ENCODE measurements at places on chromosomes 3 and 15. TPM values are rescaled to one million over a fixed set of nuclear protein-coding genes. Genes with fewer than 3 reads are reported as not detected.

GRCh38 chr3:46553154-46553553 lies 12.9 kb downstream of the LRRC2 start:
- H3K36me3 ChIP-seq: no peaks in the 10 kb centered on the region
- H3K27ac ChIP-seq: no peak overlapping the region
- H3K4me1 ChIP-seq: peaks cover 2% of the 10 kb centered on the region
- H3K27me3 ChIP-seq: no peaks in the 10 kb centered on the region

- DNase-seq: no peak
- no peak overlapping the region for H3K4me3 ChIP-seq
- H3K36me3 ChIP-seq: peaks cover 1% of the 10 kb centered on the region
- H3K27me3 ChIP-seq: no peaks in the 10 kb centered on the region
- no peaks in the 10 kb centered on the region for H3K4me1 ChIP-seq
These were observed 49.3 kb downstream of the GMPS start for GRCh38 chr3:155919728-155920127.

DNA sequence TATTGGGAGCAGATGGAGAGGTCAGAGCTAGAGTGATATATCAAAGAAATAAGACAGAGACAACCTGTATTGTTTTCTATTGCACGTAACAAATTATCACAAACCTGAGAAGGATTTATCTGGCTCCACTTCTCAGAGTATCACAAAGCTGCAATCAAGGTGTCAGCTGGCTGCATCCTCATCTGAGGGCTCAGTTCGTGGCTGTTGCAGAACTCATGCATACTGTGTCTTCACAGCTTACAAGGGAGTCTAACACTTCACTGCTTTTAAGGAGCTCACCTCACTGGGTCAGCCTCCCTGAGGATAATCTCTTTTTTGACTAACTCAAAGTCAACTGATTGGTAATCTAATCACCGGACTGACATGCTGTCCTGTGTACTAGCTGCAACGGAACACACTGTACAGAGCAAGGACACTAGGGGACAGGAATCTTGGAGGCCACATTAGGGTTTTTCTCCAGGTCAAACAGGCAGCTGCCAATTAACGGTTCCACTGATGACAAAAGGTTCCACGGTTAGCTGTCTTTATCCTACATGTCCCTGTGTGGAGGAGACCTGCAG lies 1006.8 kb upstream of the SEMA6D start:
- no peak overlapping the region for H3K4me3 ChIP-seq
- no peak overlapping the region for H3K27ac ChIP-seq
- H3K36me3 ChIP-seq: no peaks in the 10 kb centered on the region
- H3K4me1 ChIP-seq: no peaks in the 10 kb centered on the region
- H3K27me3 ChIP-seq: no peaks in the 10 kb centered on the region

DNA sequence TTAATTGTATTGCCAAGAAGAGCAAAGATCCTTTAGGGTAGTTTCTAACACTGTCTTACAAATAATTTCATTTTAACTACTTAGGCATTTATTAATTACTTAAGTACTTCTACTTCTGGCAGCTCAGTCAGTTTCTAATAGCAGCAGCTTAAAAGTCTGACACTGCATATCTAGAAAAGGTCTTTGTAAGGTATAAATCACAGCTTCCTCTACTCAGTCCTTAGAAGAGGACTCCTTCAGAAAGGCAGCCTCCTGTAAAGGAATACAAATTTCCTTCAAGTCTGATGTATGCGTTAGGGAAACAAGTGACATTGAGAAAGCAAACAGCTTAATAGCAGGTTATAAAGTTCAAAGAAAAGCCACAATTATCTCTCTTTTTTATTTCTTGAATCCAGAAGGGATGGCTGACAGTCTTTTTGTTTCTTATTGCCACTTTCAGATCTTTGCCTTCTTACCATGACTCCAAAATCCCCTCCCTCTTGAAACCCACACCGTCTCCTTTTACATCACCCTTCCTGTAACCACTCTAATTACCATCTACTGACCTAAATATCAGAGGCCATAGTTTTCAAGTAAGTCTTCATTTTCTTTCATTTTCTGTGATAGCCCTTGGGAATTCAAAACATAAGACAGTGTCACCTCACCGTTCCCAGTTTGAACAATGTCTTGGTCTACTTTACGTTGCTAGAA lies 109.5 kb downstream of the CGGBP1 start:
- H3K27me3 ChIP-seq: no peaks in the 10 kb centered on the region
- no peak overlapping the region for H3K27ac ChIP-seq
- no peaks in the 10 kb centered on the region for H3K36me3 ChIP-seq
- no peak overlapping the region for H3K4me3 ChIP-seq
- no peak for DNase-seq

DNA sequence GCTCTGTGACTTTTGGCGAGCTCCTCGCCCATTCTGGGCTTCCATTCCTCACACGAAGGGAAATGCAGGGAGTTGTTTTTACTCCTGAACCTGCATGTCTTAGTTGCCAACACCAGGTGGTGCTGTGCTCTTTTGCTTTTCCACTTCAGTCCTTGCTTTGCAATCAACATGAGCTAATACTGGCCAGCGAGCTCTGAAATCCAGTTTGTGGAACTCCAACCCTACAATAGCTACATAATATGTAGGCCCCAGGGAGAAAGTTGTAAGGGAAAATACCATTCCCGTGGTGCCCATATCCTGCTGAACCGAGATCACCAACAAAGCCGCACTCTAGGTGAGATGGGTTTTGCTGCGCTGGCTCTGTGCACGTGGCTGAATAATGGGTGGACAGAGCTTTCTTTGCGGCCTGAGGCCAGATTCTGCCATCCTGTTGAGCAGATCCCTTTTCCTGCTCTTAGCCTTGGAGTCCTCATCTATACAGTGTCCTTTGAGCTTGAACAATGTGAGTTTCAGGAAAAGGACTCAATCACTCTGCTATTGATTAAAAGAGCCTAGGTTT lies 25.0 kb downstream of the LSM3 start:
- DNase-seq: peak; percentile 57
- H3K27me3 ChIP-seq: no peaks in the 10 kb centered on the region
- H3K36me3 ChIP-seq: peaks cover 4% of the 10 kb centered on the region
- peaks cover 8% of the 10 kb centered on the region for H3K4me1 ChIP-seq
- H3K27ac ChIP-seq: no peak overlapping the region

GRCh38 chr3:42535981-42536784 lies 33.7 kb downstream of the VIPR1 start:
- no peaks in the 10 kb centered on the region for H3K27me3 ChIP-seq
- no peak overlapping the region for H3K4me3 ChIP-seq
- no peaks in the 10 kb centered on the region for H3K36me3 ChIP-seq
- no peaks in the 10 kb centered on the region for H3K4me1 ChIP-seq
- DNase-seq: no peak
- no peak overlapping the region for H3K27ac ChIP-seq

GRCh38 chr3:46558184-46559043 lies 7.7 kb downstream of the LRRC2 start:
- DNase-seq: peak; percentile 81
- peak overlapping the region; percentile 89 for H3K27ac ChIP-seq
- H3K36me3 ChIP-seq: no peaks in the 10 kb centered on the region
- H3K4me3 ChIP-seq: peak overlapping the region; percentile 48

DNA sequence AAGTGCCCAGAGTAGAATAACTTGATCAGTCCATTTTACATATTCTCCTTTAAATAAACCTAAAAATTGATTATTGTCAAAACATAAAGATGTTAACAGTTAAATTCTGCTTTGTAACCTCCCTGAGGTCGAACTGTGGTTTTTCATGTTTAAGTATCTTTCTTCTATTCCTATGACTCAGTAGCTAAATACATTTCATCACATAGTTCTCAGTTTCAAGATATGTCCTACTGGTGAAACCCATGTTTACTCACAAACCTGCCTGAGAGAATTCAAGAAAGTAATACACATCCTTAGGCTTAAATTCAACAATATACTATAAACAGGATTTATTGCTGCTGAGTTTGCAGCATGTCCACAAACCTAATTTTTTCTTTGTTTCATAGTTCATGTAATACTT lies 692.9 kb downstream of the ZPLD1 start:
- no peak for DNase-seq
- no peak overlapping the region for H3K27ac ChIP-seq
- no peaks in the 10 kb centered on the region for H3K27me3 ChIP-seq
- H3K4me1 ChIP-seq: no peaks in the 10 kb centered on the region
- H3K36me3 ChIP-seq: no peaks in the 10 kb centered on the region
- H3K4me3 ChIP-seq: no peak overlapping the region

DNA sequence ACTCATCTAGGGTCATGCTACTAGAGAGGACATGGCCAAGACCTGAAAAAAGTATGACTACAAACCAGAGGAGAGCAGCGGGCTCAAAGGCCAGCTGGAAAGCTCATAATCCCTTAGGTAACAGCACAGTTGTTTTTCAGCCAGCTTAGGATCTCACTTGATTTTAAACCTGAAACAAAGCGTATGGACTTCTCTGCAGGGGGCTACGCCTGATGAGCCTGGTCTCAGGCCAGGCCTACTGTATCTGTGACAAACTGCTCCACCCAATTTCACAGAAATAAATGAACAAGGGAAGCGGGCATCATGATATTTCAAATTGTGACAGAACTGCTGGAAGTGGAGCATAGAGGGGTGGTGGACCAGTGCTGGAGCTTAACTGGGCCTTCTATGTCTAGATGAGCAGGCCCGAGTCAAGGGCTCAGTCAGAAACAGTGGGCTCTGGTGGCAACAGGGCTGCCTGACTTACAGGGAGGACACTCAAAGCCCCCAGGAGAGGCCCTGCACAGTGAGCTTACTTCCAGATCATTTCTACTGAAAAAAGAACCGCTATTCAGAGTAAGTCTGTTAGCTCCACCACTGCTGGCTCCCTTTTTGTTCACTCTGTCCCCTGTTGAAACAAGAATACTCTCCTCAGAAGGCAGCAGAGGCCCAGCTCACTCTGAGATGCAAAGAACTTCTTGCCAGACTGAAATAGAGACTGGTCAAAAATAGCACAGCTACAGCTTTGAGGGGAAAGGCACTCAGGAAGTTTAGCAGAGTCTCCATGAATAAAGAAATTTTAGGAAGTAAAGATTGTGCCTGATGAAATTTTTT lies 47.0 kb downstream of the LRIG1 start:
- no peak overlapping the region for H3K27ac ChIP-seq
- no peaks in the 10 kb centered on the region for H3K27me3 ChIP-seq
- no peak overlapping the region for H3K4me3 ChIP-seq
- H3K4me1 ChIP-seq: peaks cover 35% of the 10 kb centered on the region
- peaks cover 4% of the 10 kb centered on the region for H3K36me3 ChIP-seq

DNA sequence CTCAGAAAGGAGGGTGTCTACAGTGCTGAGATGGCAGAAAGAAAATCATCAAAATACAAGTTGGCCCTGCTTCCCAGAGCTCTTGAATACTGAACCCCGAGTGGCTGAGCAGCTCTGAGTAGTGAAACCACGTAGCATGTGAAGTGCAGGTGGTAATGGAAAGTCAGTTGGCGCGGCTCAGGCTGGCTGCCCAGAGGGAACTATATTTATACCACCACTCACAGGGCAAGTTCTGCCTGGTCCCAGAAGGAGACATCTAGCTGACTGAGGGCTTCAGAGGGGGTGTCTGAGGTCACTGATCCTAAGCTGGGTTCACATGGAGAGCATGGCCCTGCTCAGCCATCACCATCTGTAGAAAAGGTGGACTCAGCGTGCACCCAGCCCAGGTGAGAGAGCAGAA lies 129.6 kb upstream of the AGBL1 start:
- no peak overlapping the region for H3K4me3 ChIP-seq
- no peak overlapping the region for H3K27ac ChIP-seq
- H3K36me3 ChIP-seq: no peaks in the 10 kb centered on the region
- no peaks in the 10 kb centered on the region for H3K4me1 ChIP-seq

DNA sequence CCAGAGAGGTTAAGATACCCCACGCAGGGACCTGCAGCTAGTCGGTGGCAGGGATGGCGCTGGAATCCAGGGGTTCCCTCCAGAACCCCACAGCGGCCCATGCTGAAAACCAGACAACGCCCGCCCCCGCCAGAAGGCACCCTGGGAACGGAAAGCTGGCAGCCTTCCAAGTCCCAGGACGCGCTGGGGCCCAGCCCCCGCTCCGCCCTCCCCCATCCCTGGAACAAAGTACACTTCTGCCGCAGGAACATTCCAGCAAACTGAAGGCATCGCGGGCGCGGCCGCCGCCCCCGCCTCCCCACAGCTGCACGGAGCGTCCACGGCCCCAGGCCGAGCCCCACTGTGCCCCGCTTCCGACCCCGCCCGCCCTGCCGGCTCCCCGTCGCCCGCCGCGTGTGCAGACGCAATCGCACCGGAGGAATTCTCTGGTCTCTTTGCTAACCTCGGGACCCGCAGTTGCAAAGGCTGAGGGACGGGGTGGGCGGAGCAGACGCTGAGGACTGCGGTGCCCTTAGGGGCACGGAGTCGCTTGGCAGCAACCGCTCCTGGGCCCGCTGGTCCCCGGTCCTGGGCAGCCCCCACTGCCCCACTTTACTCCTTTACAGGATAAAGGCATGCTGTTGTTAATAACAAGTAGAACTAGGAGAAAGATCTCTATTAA lies 44.8 kb upstream of the RNU6-1 start:
- H3K27me3 ChIP-seq: no peaks in the 10 kb centered on the region
- peak overlapping the region; percentile 32 for H3K4me3 ChIP-seq
- DNase-seq: peak; percentile 88
- H3K4me1 ChIP-seq: peaks cover 20% of the 10 kb centered on the region
- peak overlapping the region; percentile 92 for H3K27ac ChIP-seq
- no peaks in the 10 kb centered on the region for H3K36me3 ChIP-seq

GRCh38 chr15:51270706-51271105 lies 67.7 kb downstream of the CYP19A1 start:
- H3K27me3 ChIP-seq: peaks cover 5% of the 10 kb centered on the region
- DNase-seq: no peak
- H3K4me3 ChIP-seq: no peak overlapping the region
- no peaks in the 10 kb centered on the region for H3K36me3 ChIP-seq

DNA sequence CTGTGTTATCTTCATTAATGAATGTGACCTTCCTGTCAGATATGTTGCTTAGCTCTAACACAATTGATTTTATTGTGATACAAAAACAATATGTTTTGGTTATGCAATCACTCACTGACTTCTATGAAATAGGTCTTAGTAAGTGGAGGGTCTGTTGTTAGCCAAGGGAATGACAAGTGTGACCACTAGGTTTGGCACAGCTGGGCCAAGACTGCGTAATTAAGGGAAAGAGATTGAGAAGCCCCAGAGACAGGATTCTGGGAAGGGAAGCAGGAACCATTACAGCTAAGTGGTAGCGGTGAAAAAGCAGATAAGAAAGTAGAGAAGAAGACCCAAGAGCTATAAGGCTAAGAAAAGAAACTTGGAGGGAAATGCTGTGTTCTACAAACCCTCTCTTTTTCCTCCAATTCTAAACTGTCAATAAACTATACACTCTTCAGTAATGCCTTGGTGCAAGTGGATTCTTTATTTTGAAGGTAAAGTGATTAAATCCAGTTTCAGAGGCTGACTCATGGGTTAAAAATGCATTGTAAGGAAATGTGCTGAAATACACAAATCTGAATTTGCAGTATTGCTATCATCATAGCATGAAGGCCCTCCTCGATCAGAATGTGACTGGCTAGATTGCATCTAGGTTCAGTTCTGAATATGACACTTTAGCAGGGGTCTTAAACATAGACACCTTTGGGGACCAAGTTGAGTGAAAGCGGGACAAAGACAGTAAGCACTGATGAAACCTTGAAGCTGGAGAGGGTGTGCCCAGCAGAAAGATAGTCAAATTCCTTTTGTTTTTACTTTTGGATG lies 26.1 kb downstream of the KCNMB2 start:
- no peaks in the 10 kb centered on the region for H3K36me3 ChIP-seq
- H3K4me3 ChIP-seq: no peak overlapping the region
- no peaks in the 10 kb centered on the region for H3K4me1 ChIP-seq
- H3K27ac ChIP-seq: no peak overlapping the region
- DNase-seq: no peak

GRCh38 chr15:39511916-39512260 lies 69.0 kb upstream of the THBS1 start:
- H3K27ac ChIP-seq: no peak overlapping the region
- no peaks in the 10 kb centered on the region for H3K27me3 ChIP-seq
- no peaks in the 10 kb centered on the region for H3K4me1 ChIP-seq
- DNase-seq: no peak
- H3K4me3 ChIP-seq: no peak overlapping the region

ACTC1 gene
- total RNA-seq: 0.08 TPM

FBXL2 gene
- 1.3 TPM for total RNA-seq

ZNF80 gene
- total RNA-seq: not detected

KIF23 gene
- total RNA-seq: 32.8 TPM

ARPIN gene
- total RNA-seq: 7.2 TPM

ELP6 gene
- total RNA-seq: 18.8 TPM

EHHADH gene
- 44.3 TPM for total RNA-seq

Data from liver (tissue), 10 donors.